Foreskin melanocyte (primary cell): ENCODE measurements at places on chromosomes 5 and 9.

- DNase-seq = no peak
Observed at GRCh38 chr9:111349766-111350165, 19.7 kb upstream of the OR2K2 start.

DNA sequence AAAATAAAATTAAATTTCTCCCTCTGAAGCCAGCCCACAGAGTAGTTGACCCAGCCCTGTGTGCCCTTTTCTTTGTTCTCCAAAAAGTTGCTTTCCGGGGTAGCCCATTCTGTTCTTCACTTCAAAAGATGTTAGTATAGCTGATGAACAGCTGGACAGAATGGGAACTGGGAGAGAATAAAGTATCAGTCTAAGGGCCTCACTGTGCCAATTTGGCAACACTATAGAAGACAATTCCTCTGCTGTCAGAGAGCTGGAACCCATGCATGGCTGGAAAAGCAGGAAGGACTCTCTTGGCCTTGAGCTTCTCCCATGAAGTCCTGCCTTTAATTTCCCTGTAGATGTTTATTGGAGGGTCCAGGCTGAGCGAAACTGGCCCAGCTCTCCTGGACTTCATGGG, 11.0 kb upstream of the TNFSF8 start:
- DNase-seq = no peak

- no peak for DNase-seq
Observed at GRCh38 chr9:112473986-112474385, 12.6 kb upstream of the KIAA1958 start.

DNA sequence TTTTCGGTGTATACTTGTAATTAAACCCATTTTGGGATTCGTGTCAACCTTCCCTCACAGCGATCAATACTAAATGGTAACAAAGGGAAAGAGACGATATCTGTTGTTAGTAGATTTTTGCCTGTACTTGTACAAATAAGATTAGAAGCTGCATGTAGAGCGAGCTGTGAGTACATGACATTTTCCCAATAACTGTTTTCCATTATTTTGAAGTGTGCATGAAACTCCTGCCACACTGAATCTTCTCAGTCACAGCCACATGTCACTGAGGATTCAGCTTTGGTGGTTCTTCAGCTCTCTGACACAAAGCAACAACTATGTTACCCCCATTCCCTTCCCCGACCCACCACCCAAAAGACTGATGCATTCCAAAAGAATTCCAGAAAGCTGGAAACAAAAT, 685.6 kb downstream of the EFNA5 start:
- DNase-seq = no peak

GRCh38 chr9:12770261-12770660, 4.6 kb upstream of the LURAP1L start:
- DNase-seq = no peak
